ENCODE measurements at places on chromosomes 11 and 22.
A peak's percentile ranks its signal among the peaks of the same experiment; 100 is the strongest.

DNA sequence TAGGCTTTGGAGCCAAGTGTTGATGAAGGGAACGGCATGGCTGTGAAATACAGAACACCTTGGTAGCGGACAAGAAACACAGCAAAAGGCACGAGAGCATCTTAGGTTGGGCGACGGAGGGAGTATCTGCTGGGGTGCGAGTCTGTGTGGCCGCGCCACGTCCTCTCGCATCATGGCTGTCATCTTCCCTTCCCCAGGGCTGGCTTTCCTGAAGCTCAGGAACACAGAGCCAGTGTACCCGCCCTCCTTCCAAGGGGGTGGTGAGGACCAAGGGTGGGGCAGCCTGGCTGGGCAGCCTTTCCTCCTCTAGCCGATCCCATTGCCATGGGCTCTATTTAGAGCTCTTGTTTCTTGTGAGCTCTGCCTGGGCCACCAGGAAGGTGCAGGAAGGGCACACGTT lies 154.4 kb downstream of the FEZ1 start:
- no peak for DNase-seq

GRCh38 chr22:41531715-41532477 lies 12.4 kb downstream of the POLR3H start:
- DNase-seq = no peak

GRCh38 chr11:120911943-120912342 lies 112.0 kb upstream of the TBCEL start:
- DNase-seq = no peak

- no peak for DNase-seq
Measured at GRCh38 chr22:40602231-40602630, 34.3 kb downstream of the MRTFA start.

GRCh38 chr11:44878711-44879110 lies 72.0 kb downstream of the TP53I11 start:
- no peak for DNase-seq

DNA sequence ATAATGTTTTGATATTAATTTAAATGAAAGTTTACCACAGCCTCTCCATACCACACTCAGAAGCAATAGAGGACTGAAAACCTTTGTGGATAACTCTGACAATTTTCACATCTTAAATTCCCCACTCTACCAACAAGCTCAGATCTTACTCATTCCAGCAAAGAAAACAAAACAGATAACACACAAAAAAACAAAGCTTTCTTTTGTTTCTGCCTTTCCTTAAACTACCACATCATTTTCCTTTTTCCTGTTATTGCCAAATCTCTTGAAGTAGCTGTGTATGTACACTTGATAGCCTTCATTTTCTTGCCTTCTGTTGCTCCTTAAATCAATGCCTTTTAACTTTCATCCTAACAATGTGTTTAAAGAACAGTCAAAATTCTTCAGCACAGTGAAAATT lies 484.9 kb downstream of the NTM start:
- DNase-seq = no peak

DNA sequence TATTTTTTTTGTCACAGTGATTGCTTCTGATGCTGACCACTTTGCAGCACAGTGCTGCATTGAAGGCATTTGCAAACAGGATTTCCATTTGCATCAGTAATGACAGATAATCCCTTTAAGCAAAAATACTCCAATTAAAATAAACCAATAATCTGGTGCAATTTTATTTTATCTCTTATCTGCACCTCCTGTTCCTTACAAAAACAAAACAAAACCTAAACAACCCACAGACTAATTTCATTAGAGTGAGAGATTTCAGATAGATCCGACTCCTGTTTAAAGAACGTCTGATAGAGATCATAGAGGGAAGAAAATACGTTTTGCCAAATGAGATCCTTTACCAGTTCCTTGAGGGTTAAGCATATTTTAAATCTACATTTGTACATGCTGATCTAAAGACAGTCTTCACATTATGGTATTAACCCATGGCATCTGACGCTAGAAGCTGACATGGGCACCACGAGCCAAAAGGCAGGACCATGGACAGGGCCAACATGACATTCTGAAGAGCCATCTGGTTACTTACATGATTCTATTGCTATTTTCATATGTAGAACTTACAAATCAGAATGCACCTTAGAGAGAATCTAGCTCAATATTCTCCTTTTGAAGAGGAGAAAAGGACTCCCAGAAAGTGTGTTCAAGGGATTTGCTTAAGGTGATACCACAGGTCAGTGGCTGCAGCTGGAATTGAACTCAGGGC lies 286.2 kb upstream of the NARS2 start:
- DNase-seq = no peak

DNA sequence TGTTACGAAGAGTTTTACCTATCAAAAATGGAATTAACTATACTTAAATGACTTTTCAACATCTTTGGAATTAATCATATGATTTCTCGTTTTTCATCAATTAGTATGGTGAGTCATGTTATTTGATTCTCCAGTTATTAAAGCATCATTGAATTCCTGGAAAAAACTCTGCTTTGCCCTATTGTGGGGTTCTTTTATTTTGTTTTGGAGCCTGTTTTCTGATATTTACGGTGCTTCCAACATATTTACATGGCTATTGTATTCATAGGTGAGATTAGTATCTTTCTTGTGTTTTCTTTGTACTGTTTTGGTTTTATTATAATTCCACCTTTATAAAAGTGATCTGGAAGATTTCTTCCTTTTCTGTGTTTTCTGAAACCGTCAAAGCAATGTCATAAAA lies 902.7 kb downstream of the TBC1D22A start:
- no peak for DNase-seq

GRCh38 chr11:74312326-74312725 lies 886 bp upstream of the P4HA3 start:
- peak; percentile 39 for DNase-seq

- DNase-seq = no peak
Measured at GRCh38 chr11:88202498-88202897, 27.3 kb upstream of the RAB38 start.

- DNase-seq = no peak
Measured at GRCh38 chr22:24474221-24474620, 20.9 kb upstream of the UPB1 start.

Measured in HL-60 (cell line).